ENCODE measurements at places on chromosomes 2 and 18.

- no peak for ATAC-seq
Observed at GRCh38 chr2:168136392-168136977, 110.9 kb downstream of the STK39 start.

- ATAC-seq, result no peak
Observed at GRCh38 chr2:64421201-64421600, 32.8 kb upstream of the LGALSL start.

- no peak for ATAC-seq
Observed at GRCh38 chr2:169452080-169452479, 27.2 kb upstream of the BBS5 start.

DNA sequence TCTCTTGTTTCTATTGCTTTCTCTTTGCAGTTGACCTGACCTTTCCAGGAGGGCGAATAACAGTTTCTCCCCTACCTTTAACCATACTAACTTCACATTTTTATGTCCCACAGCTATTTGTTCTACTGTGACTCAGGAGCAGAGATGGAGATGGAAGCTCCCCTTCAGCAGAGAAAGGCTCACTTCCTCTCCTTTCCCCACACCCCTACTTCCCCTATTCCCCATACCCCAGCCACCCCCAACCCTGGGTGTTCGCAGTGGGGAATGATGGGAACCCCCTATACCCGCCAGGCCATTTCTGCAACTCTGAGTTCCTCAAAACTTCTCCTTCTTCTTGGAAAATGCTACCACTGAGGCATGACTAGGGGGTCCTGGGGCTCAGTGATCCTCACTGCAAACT, 285.4 kb upstream of the MGAT5 start:
- no peak for ATAC-seq

DNA sequence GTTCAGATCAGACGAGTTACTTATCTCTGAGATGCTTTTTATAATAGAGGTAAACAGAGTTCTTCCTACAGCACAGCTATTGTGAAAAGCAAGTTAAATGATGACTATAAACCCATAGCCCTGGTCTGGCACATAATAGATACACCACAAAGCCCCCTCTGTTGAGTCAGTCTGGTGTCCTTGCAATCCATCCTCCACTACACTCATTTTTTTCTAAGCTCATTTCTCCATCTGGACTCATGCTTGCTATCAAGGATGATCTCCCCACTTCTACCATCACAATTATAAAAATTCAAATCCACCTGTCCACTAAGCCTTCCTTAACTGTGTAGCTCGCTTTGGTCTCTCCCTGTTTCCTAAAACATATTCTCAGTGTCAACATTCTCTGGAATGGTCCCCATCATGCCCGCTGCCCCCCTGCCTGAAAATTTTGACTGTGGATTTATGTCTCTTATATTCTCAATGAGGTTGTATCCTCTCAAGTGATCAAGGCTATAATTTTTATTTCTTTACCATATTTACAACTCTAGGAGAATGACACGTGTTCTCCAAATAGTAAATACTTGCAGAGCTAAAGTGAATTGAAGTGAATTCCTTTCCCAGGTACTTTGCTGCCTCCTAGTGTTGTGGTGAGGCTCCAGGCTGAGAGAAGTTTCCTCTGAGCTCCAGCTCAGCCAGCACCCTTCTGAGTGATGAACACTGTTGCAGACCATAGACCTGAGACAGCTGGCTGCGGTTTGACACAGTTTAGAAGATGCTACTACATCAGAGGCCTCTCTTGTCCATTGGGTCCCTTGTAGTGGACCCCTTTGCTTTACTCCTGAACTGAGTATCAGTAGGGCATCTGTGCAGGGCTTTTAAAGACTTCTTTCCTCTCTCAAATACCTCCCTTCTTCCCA, 108.7 kb downstream of the DPP10 start:
- no peak for ATAC-seq

GRCh38 chr18:62643181-62643580, 72.2 kb upstream of the PHLPP1 start:
- ATAC-seq, result no peak

GRCh38 chr18:75198036-75198435, 10.9 kb downstream of the PTGR3 start:
- ATAC-seq, result no peak

DNA sequence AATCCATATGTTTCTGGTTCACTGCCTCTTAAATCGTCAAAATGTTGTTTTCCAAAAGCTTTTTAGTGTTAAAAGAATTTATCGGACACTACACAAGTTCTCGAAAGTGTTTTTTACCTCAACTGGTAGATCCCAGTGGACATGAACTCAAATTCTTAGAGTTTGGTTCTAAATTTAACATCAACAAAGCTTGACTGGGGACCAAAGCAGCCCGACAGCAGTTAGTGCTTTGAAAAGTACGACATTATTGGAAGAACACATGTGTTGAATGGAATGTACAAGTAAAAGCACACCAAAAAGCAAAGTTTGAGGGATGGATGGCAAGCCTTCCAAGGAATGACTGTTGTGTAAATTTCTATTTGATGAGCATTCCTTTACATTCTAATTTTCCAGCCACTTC, 803.9 kb upstream of the POU3F3 start:
- ATAC-seq, result no peak

GRCh38 chr2:37412231-37412630, 67.8 kb downstream of the QPCT start:
- no peak for ATAC-seq
